ENCODE measurements at places on chromosomes 7 and 10.

DNA sequence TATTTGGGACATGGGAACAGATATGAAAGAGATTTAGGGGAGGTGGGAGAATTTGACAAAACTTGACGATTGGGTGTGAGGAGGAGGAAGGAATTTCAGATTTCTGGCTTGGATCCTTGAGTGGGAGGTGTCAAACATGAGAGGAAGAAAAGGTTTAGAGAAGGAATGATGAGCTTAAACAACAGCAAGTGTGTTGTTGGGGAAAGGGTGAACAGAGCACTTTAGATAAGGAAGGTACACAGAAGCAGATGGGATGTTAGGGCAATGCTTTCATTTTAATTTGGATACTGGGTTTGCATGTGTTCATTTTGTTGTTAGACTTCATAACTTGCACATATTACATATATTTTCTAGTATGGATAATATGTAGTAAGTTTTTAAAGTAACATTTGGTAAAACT is 23.2 kb downstream of the REEP3 start:
- no peak for DNase-seq

DNA sequence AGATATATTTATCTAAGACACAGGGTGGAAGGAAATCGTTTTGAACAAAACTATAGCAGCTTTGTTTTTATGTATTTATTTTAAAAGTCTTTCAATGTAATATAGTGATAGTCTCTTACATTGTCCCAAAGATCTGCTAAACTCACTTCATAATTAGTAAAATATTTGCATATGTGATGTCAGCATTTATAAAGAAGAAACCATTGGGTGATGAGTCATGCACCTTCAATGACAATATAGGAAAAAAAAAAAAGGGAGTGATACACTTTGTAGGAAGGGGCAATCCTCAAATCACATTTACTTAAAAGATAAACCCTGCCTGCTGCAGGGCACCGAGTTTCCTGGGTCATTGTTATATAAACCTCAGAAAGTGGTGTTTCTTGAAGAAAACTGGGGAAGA is 112.4 kb upstream of the SEMA3C start:
- no peak for DNase-seq

- no peak for DNase-seq
These were observed 103.0 kb downstream of the COBL start for GRCh38 chr7:51213618-51214017.

DNA sequence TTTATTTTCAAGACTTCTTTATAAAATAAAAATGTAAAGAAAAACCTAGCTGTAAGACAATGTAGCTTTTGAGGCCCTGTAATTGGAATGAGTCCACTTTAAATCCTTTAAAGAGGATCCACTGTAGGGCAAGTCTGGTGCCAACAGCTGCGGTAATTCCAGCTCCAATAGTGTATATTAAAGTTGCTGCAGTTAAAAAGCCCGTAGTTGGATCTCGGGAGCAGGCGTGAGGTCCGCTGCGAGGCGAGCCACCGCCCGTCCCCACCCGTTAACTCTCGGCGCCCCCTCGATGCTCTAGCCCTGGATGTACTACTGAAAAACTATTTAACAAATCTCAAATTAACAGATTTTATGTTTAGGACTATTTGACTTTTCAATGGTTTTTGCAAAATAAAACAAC is 414.7 kb upstream of the SEMA3C start:
- no peak for DNase-seq

GRCh38 chr10:120422457-120422856 is 34.6 kb upstream of the PLPP4 start:
- no peak for DNase-seq

GRCh38 chr7:84069033-84069432 is 125.6 kb downstream of the SEMA3A start:
- DNase-seq = no peak

DNA sequence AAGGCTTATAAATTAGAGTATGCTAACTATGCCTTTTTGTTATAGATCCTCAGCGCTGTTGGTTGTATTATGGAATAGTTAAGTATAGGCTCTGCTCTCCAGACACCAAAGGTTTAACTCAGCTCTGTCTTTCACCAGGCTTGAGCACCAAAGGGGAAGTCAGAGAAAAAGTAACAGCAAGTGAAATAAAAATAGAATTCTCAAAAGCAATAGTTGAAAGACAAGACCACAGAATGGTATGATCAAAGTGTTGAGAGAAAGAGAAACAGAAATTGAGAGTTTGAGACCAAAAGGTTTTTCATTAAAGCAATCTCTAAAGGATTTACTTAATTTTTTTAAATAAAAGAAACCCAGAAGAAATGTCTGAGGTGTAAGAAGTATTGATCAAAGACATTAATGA is 529.8 kb upstream of the C7orf33 start:
- no peak for DNase-seq

DNA sequence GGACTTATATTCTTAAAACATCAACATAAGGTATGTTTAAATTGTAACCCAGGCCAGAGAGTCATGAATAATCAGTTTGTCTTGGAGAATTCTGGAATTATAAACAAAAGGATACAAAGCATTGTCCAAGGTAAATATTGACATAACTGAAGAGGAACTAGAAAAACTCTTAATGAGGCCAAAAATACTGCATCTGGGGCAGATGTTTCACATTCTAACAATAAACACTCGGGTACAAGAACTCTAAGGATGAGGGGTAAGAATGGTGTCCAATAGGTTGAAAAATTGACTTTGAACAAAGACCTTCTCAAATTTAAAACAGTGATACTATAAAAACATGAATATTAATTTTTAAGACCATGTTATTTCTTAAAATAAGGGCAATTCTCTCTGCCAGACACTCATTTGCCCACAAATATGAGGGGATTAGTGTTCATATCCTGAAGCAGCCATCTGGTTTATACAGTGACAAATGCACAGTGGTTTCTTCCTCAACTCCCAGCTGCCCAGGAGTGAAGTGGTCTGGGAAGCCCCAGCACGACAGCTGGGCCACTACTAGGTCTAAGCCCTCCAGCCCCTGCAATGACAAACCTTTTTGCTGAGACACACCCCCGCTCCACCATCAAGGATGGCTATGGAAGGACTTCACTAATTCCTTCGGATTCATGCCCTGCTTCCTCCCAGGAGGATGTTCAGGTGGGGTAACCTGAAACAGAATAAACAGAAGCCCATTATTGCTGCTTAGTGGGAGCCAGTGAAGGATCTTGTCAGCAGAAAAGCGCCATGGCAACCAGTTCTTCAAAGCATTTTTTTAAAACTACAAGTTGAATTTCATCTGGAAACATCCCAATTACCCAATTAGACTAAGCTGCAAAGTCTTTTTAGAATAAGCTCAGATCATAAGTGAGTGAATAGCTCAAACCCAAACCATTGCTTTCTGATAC is 107.5 kb upstream of the ARID5B start:
- DNase-seq = no peak

- DNase-seq = no peak
These were observed 46.0 kb upstream of the KDM7A start for GRCh38 chr7:140222814-140223213.

GRCh38 chr7:25383402-25383801 is 155.1 kb upstream of the NPVF start:
- DNase-seq = no peak

DNA sequence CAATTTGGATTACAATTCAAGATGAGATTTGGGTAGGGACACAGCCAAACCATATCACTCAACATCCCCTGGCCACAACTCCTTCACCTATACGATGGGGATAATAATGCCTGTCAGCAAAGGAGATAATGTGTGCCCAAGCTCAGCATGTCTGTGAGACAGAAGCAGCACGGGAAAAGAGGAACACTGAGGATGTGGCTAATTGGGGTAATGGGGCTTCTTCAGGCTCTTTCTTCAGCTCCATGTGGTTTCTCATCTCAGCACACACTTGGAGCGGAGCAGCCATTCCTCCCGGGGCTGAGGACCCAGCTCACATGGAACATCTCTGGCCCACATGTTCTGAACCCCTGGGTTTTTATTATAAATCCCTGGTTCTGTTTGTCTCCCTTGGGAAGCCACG is 136.0 kb upstream of the NAMPT start:
- DNase-seq = no peak

DNA sequence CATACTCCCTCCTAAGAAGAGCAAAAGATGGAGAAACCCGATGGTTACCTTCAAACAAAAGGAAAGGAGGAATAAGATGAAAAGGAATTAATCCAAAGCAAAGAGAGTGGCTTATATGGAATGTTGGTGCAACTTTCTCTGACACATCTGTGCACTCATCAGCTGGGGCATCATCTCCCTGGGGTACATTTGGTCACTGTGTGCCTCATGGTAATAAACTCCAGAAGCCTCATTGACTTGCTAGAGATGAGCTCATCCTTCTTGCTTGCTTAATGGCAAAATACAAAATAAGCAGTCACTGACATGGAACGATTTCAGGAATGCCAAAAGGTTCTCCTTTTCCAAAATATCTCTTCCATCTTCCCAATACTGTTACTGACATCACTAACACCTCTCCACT is 22.5 kb downstream of the CAV1 start:
- no peak for DNase-seq

DNA sequence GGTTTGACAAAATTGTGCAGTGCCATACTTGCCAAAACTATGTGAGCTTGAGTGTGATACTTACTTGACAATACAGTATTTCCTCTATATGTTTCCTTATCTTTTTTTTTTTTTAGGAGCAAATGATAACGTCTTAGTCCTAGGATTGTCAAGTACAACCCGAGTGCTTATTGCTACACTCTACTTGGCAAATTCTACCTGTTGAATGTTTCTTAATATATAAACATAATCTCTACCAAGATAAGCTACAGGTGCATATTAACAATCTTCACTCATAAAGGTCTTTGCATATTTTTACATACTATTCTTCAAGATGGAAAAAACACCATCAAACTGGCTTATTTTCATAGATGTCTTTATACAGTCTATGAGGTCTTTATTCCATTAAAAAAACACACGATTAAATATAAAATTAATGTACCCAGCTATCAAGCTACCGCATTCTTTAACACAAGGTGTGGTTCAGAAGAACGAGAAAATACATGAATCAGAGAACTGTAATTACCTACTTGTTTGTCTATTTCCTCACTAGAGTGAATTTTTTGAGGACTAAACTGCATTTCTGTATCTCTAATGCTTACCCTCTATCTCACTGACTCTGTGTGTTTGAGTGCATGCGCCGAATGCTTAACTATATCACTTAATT is 76.1 kb upstream of the PDSS1 start:
- no peak for DNase-seq

- no peak for DNase-seq
These were observed 11.9 kb upstream of the HOXA13 start for GRCh38 chr7:27211764-27212204.

DNA sequence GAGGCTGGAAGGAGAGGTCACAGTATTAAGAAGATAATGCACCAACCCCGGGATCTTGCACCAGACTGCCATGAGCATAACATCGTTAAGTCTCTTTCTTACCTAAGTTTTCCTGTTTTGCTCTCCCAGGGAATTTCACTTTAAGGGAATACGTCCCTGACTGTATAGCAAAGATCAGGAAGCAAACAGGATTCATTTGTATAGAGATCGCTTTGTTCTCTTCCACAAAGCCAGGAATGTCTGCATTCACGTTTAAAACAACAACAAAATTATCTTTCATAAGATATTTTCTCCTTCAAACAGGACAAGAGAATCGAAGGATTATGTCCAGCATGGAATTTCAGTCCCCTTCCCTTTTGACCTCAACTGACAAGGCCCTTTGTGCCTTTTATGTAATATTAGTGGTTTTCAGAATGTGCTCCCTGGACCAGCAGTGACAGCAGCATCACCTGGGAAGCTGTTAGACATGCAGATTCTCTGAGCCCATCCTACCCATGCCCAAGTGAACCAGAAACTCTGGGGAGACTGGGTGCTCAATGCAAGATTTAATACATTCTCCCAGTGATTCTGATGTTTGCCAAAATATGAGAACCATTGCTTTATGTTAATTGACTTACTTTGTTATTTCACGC is 286.3 kb downstream of the FGFR2 start:
- DNase-seq = no peak

GRCh38 chr7:39054731-39055130 is 77.0 kb downstream of the POU6F2 start:
- DNase-seq = no peak

- no peak for DNase-seq
These were observed 1244.8 kb upstream of the SORCS1 start for GRCh38 chr10:108409306-108409705.

- DNase-seq = no peak
These were observed 28.8 kb upstream of the GNAI1 start for GRCh38 chr7:80105701-80106408.

GRCh38 chr10:13684806-13685482 is 98.2 kb downstream of the PRPF18 start:
- DNase-seq = no peak

DNA sequence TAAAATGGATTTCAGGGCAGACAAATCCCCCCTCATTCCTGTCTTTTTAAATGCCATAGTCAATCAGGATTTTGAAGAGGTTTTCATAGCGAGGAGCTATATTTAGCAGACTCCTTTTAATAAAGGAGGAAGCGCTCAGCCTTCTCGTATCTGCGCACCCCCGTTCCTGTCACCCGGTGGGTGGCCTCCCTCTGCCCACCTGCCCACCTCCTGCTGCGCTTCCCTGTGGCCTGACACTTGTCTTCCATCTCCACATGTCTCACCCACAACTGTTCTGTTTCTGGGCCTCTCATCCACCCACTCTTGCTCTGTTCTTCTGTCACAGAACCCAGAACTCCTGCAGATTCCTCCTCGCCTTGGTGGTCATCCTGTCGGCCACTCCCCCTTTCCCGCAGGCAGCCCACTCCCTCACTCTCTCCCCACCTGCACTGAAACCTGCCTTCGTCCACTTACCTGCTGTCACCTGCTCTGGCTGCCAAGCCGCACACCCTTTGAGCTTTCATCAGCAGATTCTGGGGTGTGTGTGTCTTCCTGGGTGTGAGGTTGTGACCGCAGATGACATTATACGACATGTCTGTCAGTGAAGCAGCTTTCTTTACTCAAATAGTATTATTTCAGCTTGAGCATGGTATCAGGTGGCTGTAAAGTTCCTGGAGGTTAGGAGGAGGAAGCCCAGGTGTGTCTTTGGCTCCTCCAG is 163.5 kb upstream of the AGK start:
- DNase-seq = no peak

- no peak for DNase-seq
These were observed 13.8 kb downstream of the LRRN3 start for GRCh38 chr7:111104710-111105109.

- no peak for DNase-seq
These were observed 9.5 kb upstream of the TAF3 start for GRCh38 chr10:7808686-7809267.

GRCh38 chr10:7952266-7952665 is 102.2 kb upstream of the GATA3 start:
- DNase-seq = no peak

DNA sequence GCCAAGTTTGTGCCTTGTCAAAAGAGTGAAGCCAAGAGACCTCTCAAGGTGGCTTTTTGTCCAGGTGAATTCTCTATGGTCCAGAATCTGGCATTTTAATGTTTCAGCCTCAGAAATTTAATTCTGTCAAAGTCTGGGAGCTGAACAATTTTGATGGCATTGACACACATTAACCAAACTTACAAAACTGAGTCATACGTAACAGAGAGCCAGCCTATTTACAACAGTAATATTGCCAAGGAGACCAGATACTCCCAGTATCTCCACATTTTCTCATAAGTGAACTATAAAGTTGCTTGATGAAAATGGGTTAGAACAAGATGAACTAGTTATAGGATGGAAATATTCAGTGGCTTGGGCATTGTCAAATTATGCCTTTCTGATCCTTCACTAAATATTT is 43.8 kb downstream of the PDE6C start:
- DNase-seq = no peak

- no peak for DNase-seq
These were observed 28.9 kb downstream of the CPA1 start for GRCh38 chr7:130409067-130409711.

GRCh38 chr10:109968953-109969759 is 38.6 kb upstream of the ADD3 start:
- no peak for DNase-seq

GRCh38 chr10:110009736-110010475 is 2.1 kb downstream of the ADD3 start:
- DNase-seq = peak; percentile 12
